ENCODE measurements at places on chromosomes 7 and 10.

DNA sequence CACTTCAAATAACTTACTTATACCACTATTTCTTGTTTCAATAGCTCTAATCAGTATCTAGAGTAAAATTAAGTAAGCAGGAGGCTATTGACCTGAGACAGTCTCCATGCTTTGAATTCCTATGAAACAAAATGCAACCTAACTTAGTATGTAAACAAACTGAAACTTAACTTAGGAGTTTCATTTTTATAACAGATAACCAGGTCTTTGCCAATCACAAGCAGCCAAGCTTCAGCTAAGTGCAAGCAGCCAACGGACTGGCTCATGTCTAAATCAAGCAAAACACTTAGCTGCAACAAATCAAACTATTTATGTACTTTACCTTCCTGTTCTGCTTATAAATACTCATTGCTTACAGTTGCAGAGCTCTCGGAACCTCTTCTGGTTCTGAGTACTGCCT, 4.4 kb upstream of the GSTK1 start:
- DNase-seq = no peak

DNA sequence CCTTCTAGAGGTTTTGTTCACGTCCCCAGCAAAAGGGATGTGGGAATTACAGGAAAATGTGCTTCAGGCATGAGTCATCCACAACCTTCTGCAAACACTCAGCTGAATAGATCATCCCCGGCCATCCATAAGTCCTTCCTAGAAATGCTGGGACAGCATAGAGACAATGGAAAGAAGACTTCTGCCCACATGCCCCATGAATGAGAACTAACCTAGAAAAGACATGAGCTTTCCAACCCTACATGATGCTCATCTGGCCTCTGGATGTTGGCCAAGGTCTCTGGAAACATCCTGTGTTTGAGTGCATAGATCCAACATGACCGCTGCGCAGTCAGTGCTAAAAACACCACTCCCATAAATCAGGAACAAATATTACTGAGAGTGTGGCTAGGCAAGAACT, 277.5 kb downstream of the PLXNA4 start:
- no peak for DNase-seq

GRCh38 chr7:79923953-79924352, 210.7 kb upstream of the GNAI1 start:
- DNase-seq = no peak

DNA sequence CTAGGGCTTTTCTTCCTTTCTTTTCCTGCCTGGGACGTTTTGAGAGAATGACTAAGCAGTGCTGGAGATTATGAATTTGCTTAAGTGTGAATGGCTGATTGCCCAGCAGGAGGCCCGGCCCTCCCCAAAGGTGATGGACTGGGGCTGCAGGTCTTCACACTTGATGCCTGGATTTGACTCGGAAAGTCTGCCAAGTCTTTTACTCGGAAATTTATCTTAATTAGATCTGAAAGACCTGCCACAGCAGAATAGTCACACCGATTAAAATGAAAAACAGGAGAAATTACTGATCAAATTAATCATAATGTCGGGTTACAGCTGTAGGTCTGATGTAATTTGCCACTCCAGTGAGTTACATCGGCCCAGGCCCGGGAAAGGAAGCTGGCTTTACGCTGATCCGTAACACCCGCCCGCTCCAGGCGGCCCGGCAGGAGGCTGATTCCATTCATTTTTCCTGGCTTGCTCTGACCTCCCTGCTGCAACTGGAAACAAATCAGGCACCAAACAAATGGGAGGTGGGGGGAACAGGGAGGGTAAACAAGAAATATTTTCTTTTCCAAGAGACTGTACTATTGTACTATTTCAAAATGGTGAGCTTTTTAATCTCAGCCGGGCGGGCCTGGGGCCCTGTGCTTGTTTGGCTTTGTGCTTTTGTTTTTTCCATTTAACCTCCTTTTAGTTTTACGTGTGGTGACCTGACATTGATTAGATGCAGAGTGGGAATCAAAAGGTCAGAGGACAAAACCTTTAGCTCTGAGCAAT, 212.4 kb upstream of the YAE1 start:
- DNase-seq = no peak

DNA sequence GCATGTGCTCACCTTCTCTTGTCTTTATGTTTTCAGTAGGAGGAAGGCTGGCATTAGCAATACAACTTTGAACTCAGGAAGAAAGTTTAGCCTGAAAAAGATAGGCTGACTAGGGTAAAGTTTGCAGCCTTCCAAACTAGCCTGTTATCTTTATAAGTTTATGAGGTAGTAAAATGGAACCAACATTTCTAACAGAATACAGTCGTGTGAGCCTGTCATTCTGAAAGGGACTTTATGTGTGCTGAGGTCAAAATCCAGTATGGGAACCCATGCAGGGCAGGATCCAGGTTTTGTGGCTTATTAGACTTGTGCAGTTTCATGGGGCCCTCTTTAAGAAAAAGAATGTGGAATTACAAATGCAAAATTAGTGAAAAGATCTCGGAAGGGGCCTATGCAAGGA, 201.0 kb upstream of the PRPS1L1 start:
- no peak for DNase-seq

DNA sequence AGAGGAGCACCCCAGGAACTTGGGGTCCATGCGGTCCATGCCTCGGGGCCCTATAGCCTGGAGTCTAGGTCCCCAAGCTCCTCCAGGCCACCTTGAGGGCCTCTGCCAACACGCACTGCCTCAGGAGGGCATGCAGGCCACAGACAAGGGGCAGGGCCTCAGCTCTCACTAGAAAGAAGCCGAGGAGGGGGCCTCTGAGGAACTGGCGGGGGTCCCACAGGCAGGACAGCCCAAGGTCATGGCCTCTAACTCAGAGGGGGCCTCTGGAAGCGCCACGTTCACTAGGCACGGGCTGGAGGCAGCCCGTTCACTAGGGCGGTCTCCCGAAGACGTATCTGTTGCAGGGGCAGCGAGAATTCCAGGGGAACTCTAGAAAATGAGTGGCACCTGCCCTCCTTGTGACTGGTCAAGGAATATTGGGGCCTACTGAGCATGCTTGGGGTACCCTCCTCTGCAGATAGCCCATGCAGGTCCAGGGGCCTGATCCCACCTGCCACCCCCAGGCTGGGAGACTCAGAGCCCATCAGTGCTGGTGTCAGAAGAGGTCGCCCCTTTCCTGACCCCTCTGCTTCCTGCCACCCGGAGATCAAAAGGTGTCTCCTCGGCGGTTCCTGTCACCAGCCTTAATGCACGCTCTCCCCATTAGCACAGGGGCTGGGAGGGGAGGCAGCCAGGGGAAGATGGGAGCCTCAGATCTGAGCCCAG, 86.7 kb upstream of the RET start:
- no peak for DNase-seq

GRCh38 chr10:24822590-24822989, 98.9 kb upstream of the ARHGAP21 start:
- DNase-seq = no peak

GRCh38 chr7:280461-280860, 9.5 kb upstream of the FOXL3 start:
- DNase-seq = no peak

Data from stimulated activated CD4-positive, alpha-beta T cell treated with anti-CD3 and anti-CD28 coated beads, Interleukin-1b, Interleukin-23, amount 100 ng/mL, for 1 hour (primary cell).